ENCODE measurements at places on chromosomes 2 and 18. TPM values are rescaled to one million over a fixed set of nuclear protein-coding genes. Genes with fewer than 3 reads are reported as not detected.

SLC9A4 gene
- total RNA-seq, result 0.09 TPM

AQP12B gene
- total RNA-seq, result not detected

UGT1A6 gene
- total RNA-seq, result not detected

GPR45 gene
- not detected for total RNA-seq

TUBA4B gene
- not detected for total RNA-seq

SRD5A2 gene
- not detected for total RNA-seq

SLC4A3 gene
- 0.14 TPM for total RNA-seq

KCNG3 gene
- 0.16 TPM for total RNA-seq

C2orf15 gene
- total RNA-seq, result 0.16 TPM

ADRA2B gene
- total RNA-seq, result 0.21 TPM

NEB gene
- total RNA-seq, result 0.27 TPM

IL1A gene
- total RNA-seq, result 6.8 TPM

TM4SF20 gene
- not detected for total RNA-seq

NEU2 gene
- total RNA-seq, result not detected

TMEM200C gene
- not detected for total RNA-seq

ATP8B1 gene
- not detected for total RNA-seq

CCDC141 gene
- 4.2 TPM for total RNA-seq

FAHD2B gene
- total RNA-seq, result 27.1 TPM

FAM110C gene
- 5.7 TPM for total RNA-seq

IL36B gene
- total RNA-seq, result not detected
